ENCODE measurements at places on chromosomes 2 and 18.

- no peak for DNase-seq
These were observed 38.0 kb upstream of the GPAT2 start for GRCh38 chr2:96072746-96073145.

DNA sequence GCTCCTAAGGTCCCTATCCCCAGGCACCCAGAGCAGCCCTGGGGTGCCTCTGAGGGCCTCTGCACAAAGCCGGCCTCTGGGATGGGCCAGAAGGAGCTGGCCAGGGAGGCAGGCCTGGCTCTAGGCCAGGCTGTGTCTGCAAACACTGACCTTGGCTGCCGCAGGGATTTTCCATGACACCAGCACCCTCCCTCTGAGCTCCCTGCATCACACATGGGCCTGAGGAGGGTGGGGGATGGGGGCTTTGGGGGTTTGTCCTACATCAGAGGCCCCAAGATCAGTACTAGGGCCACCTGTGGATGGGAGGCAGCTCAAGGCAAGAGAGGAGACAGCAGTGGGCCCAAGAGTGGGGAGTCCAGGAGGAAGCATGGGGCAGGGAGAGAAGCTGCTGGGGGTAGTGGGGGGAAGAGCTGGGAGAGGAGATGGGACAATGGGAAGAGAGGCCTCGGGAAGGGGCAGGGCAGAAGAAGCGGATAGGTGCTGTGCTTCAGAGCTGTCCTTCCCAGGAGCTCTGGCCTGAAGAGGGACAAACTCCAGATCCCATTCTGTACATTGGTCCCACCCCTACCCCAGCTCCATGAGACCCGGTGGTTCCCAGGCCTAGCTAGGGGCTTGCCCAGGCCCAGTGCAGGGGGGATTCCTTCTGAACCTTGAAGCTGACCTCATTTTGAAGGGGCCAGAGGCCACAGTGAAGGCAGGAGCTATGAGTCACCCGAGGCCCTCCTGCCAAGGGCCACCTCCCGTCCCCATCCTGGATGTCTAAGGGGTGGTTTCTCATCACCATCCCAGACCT is 28.0 kb downstream of the KCNK3 start:
- no peak for DNase-seq

DNA sequence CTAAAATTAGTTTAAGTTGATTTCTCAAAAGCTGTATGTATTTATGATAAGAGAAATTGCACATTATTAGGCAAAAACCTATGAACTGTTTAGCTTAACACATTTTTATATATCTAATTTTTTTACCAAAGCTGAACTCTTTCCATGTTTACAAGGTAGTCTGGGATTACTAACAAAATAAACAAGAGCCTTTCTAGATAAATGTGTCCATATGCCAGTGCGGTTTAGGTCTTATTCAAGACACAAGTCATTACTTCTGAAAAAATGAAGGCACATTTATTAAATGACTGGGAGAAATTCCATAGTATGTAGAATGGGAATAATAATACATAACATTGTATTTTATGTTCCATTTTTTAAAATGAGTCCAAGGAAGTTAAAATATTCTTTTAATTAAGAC is 82.0 kb downstream of the DPP4 start:
- no peak for DNase-seq

- no peak for DNase-seq
These were observed 22.6 kb downstream of the CROCC2 start for GRCh38 chr2:240928476-240929363.

DNA sequence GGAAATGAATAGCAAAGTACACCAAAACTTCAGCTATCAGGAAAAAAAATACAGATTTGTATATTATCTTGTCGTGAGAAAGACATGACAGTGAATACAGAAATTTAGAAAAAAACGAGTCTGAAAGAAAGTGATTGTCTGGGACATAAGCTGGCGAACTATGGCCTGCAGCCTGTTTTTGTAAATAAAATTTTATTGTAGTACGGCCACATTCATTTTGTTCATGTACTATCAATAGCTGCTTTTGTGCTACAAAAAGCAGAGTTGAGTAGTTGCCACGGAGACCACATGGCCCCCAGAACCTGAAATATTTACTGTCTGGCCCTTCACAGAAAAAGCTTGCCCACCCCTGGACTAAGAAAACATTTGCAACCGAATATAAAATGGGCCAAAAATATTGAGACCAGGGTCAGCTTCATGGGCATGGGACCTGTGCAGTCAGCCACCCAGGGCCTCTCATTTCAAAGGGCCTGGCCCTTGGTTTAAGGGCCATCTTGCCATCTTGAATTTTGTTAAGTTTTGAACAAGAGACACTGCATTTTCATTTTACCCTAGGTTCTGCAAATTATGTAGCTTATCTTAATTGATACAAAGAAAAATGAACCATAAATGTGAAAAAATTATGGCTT is 17.9 kb downstream of the ANTXR1 start:
- no peak for DNase-seq

DNA sequence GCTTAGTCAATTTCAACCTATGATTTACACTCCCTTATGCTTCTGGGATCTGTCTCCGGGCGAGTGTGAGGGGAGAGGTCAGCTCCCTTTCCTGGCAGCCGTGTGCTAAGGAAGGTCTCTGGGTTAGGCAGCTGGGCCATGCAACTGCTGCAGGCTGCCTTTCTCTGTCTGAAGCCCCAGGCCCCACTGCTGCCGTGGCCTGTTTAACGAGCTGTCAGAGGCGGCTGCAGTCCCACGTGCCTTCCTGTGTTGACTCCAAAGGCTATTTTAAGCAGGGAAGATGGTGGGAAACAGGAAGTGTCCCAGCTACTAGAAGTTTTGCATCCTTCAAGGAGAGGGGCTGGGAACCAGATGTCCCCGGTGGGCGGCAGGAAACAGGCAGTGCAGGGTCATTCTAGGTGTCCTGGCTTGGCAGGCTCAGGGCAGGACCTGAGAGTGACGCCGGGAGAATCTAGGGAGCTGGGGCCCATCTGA is 186.4 kb downstream of the TNS1 start:
- DNase-seq = no peak

Data from substantia nigra (tissue), 51 donors.